Small intestine (tissue), 16 donors: ENCODE measurements at places on chromosomes 6 and 20.

DNA sequence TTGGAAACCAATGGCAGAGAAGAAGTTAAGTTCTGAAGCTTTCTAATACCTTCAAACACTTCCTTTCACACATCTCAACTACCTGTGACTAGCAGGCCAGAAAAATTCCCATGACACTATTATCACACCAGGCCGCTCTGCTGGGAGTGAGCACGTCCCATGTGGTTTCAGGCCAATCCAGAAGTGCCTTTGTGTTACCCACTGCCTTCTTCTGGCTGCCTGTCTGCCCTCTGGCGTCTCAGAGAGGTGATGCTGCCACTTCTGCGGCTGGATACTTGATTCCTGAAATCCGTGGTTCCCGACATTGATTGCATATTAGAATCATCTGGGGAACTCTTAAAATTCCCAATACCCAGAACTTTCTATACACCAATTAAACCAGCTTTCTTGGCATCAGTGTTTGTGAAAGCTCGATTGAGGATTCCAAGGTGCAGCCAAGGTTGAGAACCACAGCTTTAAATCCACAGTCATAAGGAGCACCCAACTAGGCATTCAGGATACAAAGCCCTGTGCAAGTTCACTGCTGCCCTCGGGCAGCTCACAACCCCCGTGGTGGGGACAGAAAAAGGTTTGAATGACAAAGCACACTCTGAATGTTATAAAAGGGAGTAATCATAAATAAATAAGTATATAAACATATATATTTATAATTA lies 65.6 kb downstream of the STMND1 start:
- DNase-seq, result peak; percentile 39
- no peak overlapping the region for H3K4me3 ChIP-seq
- no peaks in the 10 kb centered on the region for H3K4me1 ChIP-seq
- no peaks in the 10 kb centered on the region for H3K36me3 ChIP-seq

- H3K27me3 ChIP-seq, result no peaks in the 10 kb centered on the region
- H3K27ac ChIP-seq, result no peak overlapping the region
- no peak overlapping the region for H3K4me3 ChIP-seq
- DNase-seq, result no peak
- no peaks in the 10 kb centered on the region for H3K4me1 ChIP-seq
These were observed 6.5 kb upstream of the C6orf136 start for GRCh38 chr6:30640481-30640880.

DNA sequence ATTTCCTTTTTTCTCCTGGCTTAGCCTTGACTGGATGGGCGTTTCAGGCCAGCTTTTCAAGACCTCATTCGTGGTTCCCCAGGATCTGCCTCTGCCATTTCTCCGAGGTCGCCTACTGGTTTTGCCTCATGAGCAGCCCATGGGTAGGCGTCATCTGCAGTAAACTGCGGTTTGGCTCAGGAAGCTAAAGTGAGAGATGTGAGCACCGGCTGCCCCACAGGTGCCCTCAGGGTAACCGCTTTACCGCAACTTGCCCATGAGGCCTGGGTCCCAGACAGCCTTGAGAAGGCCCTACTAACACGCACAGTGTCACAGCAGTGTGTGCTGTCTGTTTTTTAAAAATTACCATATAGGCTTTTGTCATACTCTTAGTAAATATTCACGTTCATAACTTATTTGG lies 53.4 kb upstream of the TBXT start:
- DNase-seq, result no peak
- H3K4me3 ChIP-seq, result no peak overlapping the region
- H3K27ac ChIP-seq, result no peak overlapping the region
- H3K36me3 ChIP-seq, result no peaks in the 10 kb centered on the region
- peaks cover 6% of the 10 kb centered on the region for H3K27me3 ChIP-seq
- no peaks in the 10 kb centered on the region for H3K4me1 ChIP-seq

DNA sequence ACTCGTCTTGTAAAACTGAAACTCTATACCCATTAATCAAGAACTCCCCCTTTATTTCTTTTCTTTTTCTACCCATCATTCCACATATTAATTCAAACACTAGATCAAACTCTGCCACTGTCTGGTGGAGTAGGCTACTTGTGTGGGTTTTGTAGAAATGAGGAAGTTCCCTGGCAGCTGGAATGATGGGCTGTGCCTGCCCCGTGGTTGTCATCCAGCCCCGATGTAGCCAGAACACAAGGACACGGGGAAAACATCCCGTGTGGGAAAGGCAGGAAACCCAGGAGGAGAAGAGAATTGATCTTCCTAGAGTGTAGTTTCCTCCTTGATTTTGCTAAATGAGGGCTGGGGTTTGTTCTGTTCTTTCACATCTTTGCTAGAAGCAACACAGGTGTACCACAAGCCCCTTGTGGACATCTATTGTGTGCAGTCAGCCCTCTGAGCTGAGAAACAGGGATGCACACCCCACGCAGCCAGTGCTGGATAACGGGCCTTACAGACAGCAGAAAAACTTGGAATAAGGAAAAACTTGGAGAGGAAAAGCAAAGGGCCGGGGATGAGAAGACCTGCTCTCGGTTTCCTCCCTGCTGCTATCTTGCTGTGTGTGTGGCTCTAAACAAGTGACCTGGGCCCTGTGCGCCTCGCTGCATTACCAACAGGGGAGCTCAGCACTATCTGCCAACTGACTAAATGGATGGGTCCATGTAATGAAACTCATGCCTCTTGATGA lies 88.0 kb downstream of the SCML4 start:
- no peaks in the 10 kb centered on the region for H3K36me3 ChIP-seq
- no peak for DNase-seq
- no peak overlapping the region for H3K27ac ChIP-seq
- H3K4me3 ChIP-seq, result no peak overlapping the region
- no peaks in the 10 kb centered on the region for H3K27me3 ChIP-seq

- H3K4me1 ChIP-seq, result no peaks in the 10 kb centered on the region
- H3K27ac ChIP-seq, result no peak overlapping the region
- no peaks in the 10 kb centered on the region for H3K36me3 ChIP-seq
- DNase-seq, result no peak
- no peaks in the 10 kb centered on the region for H3K27me3 ChIP-seq
These were observed 2.5 kb downstream of the SYNJ2 start for GRCh38 chr6:157984128-157984527.

GRCh38 chr6:143882401-143882930 lies 18.2 kb downstream of the ZC2HC1B start:
- H3K27ac ChIP-seq, result no peak overlapping the region
- H3K4me1 ChIP-seq, result no peaks in the 10 kb centered on the region
- no peaks in the 10 kb centered on the region for H3K27me3 ChIP-seq
- H3K36me3 ChIP-seq, result no peaks in the 10 kb centered on the region
- DNase-seq, result no peak
- H3K4me3 ChIP-seq, result no peak overlapping the region

DNA sequence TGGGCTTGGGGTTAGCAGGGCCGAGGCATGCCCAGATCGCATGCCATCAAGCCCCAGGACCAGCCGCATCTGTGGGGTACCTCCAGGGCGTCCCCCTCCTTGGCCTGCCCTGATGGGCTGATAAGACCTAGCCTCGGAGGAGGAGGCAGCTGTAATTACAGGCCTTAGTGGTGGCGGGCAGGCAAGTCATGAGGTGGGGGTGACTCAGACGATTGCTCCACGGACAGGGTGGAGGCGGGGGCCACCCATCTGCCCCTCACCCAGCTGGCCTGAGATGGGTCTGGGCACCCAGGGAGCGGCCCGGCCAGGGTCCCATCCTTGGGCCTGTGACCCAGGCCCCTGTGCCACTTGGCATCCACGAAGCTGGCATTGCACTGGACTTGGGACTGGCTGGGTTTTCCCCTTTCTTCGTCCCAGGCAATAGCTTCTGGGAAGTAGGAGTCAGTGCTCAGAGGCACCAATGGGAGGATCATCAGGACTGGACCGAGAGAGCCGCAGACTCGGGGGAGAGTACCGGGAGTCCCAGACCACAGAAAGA lies 57.5 kb downstream of the CEBPB start:
- no peak overlapping the region for H3K4me3 ChIP-seq
- H3K4me1 ChIP-seq, result no peaks in the 10 kb centered on the region
- no peak overlapping the region for H3K27ac ChIP-seq
- no peaks in the 10 kb centered on the region for H3K27me3 ChIP-seq
- peak; percentile 75 for DNase-seq

DNA sequence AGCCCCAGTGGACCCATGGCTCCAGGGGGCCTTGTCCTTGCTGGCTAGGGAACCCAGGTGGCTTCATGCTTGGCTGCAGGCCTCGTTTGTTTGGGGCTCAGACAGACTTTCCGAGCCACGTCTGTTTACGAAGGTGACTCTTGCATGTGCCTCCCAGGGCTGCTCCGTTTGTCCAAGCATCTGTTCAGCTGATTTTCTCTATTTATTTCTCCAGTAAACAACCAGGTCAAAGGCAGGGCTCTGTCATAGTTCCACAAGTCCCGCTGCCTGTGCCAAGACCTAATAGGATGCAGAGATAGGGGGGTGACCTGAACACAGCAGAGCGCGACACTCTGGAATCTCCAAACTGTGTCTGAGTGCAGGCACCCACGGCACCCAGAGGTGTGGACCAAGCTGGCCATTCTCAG lies 12.8 kb upstream of the SPO11 start:
- H3K4me1 ChIP-seq, result no peaks in the 10 kb centered on the region
- H3K27ac ChIP-seq, result no peak overlapping the region
- no peak overlapping the region for H3K4me3 ChIP-seq
- DNase-seq, result no peak
- no peaks in the 10 kb centered on the region for H3K36me3 ChIP-seq
- no peaks in the 10 kb centered on the region for H3K27me3 ChIP-seq

DNA sequence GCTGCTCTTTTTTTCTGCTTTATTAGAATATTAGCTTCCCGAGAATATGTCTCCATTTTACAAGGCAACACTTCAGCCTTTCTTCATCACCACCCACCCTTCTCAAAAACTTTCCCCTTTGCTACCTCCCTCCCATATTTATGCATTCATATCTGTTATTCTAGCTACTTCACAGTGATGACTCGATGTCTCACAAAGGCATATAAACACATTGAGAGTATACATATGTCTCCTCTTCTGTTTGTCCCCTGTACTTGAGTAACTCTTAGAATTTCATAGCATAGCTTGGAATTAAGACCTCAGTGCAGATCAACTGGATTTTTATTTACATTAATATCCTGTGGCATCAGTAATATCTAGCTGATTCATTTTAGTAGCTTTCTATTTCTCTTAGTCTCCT lies 6.5 kb downstream of the RNF144B start:
- H3K27ac ChIP-seq, result no peak overlapping the region
- H3K4me1 ChIP-seq, result no peaks in the 10 kb centered on the region
- DNase-seq, result no peak
- no peaks in the 10 kb centered on the region for H3K27me3 ChIP-seq

- no peak for DNase-seq
- H3K36me3 ChIP-seq, result no peaks in the 10 kb centered on the region
- no peak overlapping the region for H3K4me3 ChIP-seq
- no peaks in the 10 kb centered on the region for H3K4me1 ChIP-seq
These were observed 194.4 kb downstream of the TMEM200A start for GRCh38 chr6:130560231-130560630.

DNA sequence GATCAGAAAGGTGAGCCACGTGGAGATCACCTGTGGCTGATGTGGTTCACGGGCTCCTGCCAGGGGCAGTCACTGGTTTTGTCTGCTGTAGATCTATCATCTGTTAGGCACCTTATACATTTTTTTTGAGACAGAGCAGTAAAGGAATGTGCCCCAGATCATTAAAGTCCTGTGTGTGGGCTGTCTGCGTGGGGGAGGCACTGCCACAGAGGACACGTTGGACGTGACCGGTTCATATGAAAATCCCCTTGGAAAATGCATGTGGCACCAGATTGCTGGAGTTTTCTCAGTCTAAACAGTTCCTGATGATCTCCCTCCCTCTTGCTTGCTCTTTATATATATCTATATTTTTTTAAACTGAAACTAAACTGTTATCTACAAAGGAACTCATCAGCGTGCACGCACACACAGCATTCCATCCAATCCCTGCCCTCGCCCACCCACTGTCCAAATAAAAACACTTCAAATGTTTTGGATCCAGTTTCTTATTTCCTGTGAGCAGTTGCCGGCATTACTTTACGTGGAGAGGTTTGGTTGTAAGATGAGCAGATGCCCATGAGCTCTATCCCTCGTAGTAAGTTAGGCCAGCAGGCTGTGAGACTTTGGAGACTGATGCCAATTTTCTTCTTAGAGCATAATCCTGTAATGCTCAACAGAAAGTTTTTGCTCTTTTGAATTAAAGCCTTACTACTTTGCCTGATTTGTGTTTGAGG lies 161.6 kb upstream of the EXOC2 start:
- no peaks in the 10 kb centered on the region for H3K36me3 ChIP-seq
- no peak overlapping the region for H3K27ac ChIP-seq
- no peak overlapping the region for H3K4me3 ChIP-seq

GRCh38 chr20:41717483-41717882 lies 99.3 kb upstream of the CHD6 start:
- H3K27ac ChIP-seq, result no peak overlapping the region
- H3K4me1 ChIP-seq, result no peaks in the 10 kb centered on the region
- no peak for DNase-seq
- H3K36me3 ChIP-seq, result no peaks in the 10 kb centered on the region
- no peak overlapping the region for H3K4me3 ChIP-seq
- H3K27me3 ChIP-seq, result no peaks in the 10 kb centered on the region

- H3K27ac ChIP-seq, result no peak overlapping the region
- peaks cover 27% of the 10 kb centered on the region for H3K4me1 ChIP-seq
- no peaks in the 10 kb centered on the region for H3K36me3 ChIP-seq
These were observed 1.4 kb upstream of the ENPP3 start for GRCh38 chr6:131635384-131636340.

DNA sequence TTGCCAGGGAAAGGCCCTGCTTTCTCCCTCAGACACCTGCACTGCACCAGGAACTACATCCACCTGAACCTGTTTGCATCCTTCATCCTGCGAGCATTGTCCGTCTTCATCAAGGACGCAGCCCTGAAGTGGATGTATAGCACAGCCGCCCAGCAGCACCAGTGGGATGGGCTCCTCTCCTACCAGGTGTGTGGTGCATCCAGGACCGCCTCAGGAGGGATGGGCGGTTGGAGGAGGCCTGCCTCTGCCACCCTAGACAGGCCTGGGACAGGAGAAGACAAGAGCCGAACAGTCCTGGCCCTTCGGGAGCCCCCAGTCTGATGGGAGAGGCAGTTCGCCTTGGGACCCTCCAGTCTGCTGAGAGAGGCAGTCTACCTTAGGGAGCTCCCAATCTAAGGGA lies 24.2 kb downstream of the GLP1R start:
- H3K27me3 ChIP-seq, result no peaks in the 10 kb centered on the region
- H3K4me3 ChIP-seq, result no peak overlapping the region
- H3K36me3 ChIP-seq, result no peaks in the 10 kb centered on the region
- H3K4me1 ChIP-seq, result no peaks in the 10 kb centered on the region
- H3K27ac ChIP-seq, result no peak overlapping the region
- DNase-seq, result no peak

GRCh38 chr20:61657721-61658377 lies 405.8 kb downstream of the CDH4 start:
- no peaks in the 10 kb centered on the region for H3K27me3 ChIP-seq
- no peak overlapping the region for H3K27ac ChIP-seq
- H3K4me1 ChIP-seq, result no peaks in the 10 kb centered on the region
- H3K36me3 ChIP-seq, result no peaks in the 10 kb centered on the region
